ENCODE measurements at places on chromosomes 1 and 21.

- peak; percentile 78 for DNase-seq
Measured at GRCh38 chr1:167057241-167057688, 32.9 kb downstream of the GPA33 start.

- no peak for DNase-seq
Measured at GRCh38 chr1:208172423-208173145, 71.6 kb downstream of the PLXNA2 start.

DNA sequence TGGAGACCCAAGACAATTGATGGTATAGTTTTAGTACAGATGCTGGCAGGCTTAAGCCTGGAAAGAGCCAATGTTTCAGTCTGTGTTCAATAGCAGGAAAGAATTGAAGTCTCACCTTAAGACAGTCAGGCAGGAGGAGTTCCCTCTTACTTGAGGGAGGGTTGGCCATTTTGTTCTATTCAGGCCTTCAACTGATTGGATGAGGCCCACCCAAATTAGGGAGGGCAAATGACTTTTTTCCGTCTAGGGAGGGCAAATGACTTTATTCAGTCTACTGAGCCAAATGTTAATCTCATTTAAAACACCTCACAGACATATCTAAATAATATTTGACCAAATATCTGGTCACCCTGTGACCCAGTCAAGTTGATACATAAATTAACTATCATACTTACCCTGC lies 31.4 kb upstream of the ELAVL4 start:
- no peak for DNase-seq

DNA sequence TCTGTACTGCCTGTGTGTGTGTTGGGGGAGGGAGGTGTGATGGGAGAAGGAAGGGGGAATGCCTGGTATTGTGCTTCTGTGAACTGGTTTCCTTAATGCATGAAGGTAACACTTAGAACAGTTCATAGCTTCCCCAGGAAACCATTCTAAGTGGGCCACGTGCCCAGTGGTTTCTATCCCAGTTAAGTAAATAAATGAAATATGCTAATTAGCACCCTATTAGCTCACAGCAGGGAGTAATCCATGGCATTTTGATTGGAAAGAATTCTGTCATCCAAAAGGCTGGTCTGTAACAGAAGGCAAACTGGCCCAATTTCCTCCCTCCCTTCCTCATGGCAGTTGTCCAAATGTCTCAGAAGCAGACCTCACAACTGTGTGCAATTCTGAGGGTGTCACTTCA lies 199.3 kb downstream of the TTLL7 start:
- DNase-seq, result no peak

DNA sequence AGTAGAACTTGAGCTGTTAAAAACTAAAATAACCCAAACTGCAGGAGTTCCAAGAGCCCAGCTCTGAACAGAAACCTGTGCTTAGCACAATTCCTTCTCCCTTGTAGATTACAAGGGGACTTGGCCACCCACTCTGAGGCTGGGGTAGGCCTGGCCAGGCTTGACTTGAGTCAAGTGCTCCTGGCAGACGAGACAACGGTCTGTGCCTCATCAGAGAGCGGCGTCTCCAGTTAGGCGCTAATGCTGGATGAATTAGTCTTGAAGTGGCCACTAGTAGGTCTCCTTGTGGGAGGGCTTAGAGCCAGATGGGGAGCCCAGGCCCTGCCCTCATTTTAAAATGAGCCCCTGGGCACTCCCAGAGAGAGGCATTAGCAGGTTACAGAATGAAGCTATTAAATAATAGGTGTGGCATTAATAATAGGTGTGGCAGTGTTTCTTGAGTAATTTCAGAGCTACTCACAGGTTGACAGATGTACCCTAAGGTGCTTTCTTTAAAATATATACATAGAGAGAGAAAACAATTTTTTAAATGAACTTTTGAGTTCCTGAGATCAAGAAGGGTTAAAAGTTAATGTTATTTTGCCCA lies 1.1 kb downstream of the EEIG2 start:
- peak; percentile 84 for DNase-seq

GRCh38 chr1:110879758-110880606 lies 7.0 kb downstream of the CD53 start:
- no peak for DNase-seq

- no peak for DNase-seq
Measured at GRCh38 chr1:56872597-56872996, 18.0 kb downstream of the C8A start.

DNA sequence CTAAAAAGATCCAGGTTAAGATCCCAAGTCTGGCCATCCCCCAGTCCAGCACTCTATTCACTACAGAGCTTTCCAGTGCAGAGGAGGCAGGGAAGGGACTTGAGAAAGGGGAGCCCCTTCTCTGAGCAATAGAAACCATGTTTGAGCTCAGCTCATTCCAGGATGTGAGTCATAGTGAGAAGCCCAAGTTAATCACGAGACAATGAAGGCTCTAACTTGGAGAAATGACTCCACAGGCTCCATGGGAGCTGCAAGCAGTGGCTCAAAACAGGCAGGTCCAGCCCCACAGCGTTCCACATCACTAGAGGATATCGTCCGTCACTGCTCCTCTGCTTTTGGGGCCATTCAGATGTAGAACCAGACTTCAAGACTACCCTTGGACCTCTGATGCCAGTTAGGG lies 59.1 kb downstream of the CAMK2N1 start:
- DNase-seq, result no peak

DNA sequence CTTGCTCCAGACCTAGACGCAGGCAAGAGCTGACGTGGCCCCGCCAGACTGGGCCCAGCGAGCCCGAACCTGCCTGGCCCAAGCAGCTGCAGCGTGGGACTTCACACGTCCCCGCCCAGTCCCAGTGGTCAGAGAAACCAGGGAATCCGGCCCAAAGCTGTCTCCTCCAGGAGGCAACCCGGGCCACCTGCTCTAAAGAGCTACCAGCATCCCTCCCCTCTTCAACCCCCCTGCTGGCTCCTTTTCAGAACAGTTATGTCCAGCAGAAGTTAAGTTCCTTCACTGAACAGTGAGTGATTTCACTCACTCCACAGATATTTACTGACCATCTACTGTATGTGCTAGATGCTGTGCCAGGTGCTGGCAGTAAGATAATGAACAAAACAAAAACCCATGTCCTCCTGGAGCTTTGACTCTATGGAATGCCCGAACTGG lies 2.1 kb upstream of the EFNA1 start:
- DNase-seq, result no peak

DNA sequence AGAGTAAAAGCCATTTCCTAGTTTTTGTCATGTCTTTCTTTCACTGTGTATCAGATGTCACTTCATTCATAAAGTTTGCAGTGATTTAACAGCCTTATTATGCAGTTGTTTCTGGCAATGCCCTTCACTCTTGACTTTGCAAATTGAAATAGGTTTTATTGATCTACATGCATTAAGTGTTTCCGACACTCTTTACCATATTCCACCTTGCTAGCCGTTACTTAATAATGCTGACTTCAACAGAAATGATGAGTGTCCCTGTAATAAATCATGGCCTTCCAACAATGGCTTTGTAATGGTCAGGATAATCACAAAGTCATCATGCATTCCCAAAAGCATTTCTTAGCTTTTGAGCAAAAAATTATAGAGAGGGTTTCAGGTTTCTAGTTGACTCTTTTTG lies 236.8 kb upstream of the FMN2 start:
- DNase-seq, result peak; percentile 77

GRCh38 chr1:204157962-204158361 lies 6.1 kb upstream of the ETNK2 start:
- DNase-seq, result no peak

GRCh38 chr1:108502138-108502537 lies 52.0 kb downstream of the NBPF6 start:
- no peak for DNase-seq

DNA sequence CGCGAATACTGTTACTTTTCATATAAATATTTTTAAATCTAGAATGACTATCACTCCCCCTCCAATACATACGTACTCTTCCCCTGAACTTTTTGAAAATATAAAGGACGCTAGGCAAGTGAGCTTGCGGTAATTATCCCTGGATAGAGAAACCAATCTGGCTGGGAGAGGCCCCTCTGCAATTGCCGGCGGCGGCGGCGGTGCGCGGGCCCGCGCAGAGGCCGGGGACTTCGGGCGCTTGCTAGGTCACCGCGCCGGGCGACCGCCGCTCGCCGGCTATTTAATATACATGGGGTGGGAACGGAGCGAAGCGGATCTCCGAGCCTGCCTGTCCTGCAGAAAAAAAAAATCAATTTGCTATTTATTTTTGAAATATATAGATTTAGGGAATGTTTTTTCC lies 416.3 kb upstream of the ESRRG start:
- DNase-seq, result no peak

- no peak for DNase-seq
Measured at GRCh38 chr1:7333620-7334019, 437.5 kb upstream of the VAMP3 start.

DNA sequence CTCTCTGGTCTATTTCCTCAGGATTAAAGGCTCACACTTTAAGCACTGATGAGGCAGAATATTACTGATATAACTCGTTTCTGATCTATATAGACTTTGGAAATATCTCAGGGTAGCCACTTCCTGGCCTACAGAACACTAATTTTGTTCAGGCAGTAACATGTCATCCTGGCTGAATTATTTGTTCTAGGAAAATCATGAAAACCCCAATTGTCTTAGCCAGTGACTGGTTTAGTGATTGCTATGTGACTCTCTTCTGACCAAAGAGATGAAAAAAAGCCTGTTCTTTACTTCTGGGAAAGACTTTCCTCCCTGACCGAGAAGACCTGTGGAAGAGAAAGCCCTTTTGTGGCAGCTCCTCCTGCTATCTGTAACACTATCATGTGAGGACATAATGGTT lies 453.7 kb downstream of the SETD4 start:
- DNase-seq, result no peak

GRCh38 chr21:21864321-21864840 lies 866.2 kb downstream of the NCAM2 start:
- DNase-seq, result peak; percentile 8

GRCh38 chr1:55143684-55144083 lies 71.5 kb downstream of the USP24 start:
- no peak for DNase-seq

GRCh38 chr21:38982804-38983203 lies 177.1 kb downstream of the ETS2 start:
- DNase-seq, result no peak

DNA sequence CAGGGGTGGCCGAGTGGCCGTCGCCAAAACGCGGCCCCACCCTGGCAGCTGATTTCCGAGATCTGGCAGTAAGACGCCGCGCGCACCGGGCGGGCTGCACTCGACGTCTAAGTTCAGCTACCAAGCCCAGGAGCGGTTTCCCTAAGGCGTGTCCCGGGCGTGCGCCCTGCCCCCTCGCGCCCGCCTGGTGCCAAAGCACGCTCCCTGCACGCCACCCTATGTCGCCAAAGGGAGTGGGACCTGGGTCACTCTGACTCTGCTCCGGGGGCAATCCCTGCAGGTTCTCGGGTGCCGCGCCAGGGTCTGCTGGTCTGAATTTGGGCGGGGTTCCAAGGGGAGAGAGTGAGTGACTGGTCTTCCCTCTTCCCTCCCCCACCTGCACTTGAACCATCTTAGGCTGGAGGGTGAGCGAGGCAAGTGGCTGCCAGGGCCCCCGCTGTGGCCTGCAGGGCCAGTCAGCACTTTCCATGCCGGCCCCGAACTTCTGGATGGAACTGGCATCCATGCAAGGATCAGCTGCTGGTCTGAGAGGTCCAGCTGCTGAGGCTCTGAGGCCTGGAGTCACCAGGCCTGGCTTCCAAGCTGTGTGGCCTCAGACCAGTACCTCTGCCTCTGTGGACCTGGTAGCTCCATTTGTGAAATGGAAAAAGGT lies at the start of gene LRRC38:
Gene LRRC38 (minus strand): TSS at position 109 of the 652 bp plus-strand sequence. CDS start 410 bp downstream, outside the sequence.
- peak; percentile 23 for DNase-seq

- DNase-seq, result no peak
Measured at GRCh38 chr21:33981391-33982101, 65.9 kb upstream of the ATP5PO start.

GRCh38 chr1:228925691-228926090 lies 190.4 kb downstream of the RHOU start:
- DNase-seq, result no peak

GRCh38 chr21:31236528-31236927 lies 107.5 kb downstream of the TIAM1 start:
- DNase-seq, result no peak

- DNase-seq, result peak; percentile 15
Measured at GRCh38 chr21:44911384-44912157, 9.1 kb downstream of the ITGB2 start.

- DNase-seq, result peak; percentile 31
Measured at GRCh38 chr1:82625537-82625936, 824.8 kb downstream of the ADGRL2 start.

- no peak for DNase-seq
Measured at GRCh38 chr1:16224472-16224871, 12.0 kb upstream of the ARHGEF19 start.

- DNase-seq, result no peak
Measured at GRCh38 chr1:113854234-113854633, 17.3 kb downstream of the PTPN22 start.

DNA sequence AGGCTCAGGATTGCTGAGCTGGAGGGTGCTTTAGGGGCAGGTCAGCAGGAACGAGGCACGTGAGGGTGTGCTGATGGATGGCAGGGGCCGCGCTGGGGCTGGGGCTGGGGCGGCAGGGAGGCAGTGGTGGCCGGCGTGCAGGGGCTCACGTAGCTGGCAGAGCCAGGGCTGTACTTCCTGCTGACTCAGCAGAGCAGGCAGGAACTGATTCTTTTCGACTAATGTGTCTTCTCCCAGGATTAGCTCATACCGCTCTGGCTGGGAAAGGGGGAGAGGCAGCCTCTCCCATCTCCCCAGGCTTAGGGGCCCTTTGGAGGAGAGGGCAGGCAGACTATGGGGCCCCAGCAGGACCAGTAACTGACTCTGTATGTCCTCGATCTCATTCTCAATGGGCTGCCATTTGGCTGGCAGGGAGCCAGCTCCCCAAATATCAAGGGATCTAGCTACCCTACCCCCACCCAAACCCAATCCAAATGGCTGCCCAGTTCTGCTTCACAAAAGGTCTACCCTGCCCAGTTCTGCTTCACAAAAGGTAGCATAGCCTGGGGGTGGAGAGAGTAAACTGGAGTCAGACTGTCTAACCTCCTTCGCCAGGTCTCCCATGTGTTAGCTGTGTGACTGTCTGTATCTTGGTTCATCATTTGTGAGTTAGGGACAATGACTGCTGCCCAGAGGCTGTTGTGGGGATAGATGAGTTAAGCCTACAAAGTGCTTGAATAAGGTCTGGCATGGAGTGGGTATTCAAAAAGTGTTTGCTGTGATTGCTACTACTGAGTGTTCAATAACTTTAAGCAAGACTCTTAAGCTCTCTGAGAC lies 100.1 kb upstream of the SLC2A1 start:
- DNase-seq, result no peak

GRCh38 chr1:158037866-158038359 lies 44.5 kb downstream of the KIRREL1 start:
- peak; percentile 7 for DNase-seq

GRCh38 chr1:171953835-171954234 lies 112.5 kb downstream of the DNM3 start:
- DNase-seq, result peak; percentile 5

Measured in NCI-H1417 (cell line).